ENCODE measurements at places on chromosomes 12 and 14.

DNA sequence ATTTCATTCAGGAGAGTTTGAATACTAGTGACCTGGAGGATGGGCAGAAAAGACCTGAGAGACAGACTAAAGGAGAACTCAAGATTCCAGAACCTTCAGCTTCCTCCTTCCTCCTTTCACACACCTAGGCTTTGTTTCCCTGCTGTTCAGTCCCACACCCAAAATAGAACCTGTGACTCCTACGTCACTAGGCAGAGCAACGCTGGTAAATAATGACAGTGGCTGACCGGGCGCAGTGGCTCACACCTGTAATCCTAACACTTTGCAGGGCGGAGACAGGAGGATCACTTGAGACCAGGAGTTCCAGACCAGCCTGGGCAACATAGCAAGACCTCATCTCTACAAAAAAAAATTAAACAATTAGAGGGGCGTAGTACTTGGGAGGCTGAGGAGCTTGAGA lies 166.4 kb upstream of the FKBP4 start:
- no peak for DNase-seq

- no peak for DNase-seq
Measured at GRCh38 chr12:98345308-98345876, 170.0 kb upstream of the TMPO start.

GRCh38 chr14:72709916-72710611 lies 183.8 kb downstream of the DPF3 start:
- DNase-seq = no peak

DNA sequence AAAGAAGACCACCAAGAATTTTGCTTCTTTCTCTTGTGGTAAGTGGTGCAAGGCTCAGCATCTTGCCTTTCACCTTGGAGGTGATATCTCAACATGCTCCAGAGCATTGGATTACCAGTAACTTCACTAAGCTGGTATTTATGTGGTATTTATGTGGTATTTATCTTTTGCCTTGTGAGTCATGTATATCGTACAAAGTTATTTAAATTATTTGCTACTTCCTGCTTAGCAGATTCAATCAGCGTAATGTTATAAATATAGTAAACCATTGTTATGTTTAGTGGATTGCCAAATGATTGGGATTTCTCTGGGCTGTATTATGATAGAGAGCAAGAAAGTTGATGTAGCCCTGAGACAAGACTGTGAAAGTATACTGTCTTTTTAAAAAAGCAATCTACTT lies 366.4 kb downstream of the IPO8 start:
- DNase-seq = peak; percentile 17

GRCh38 chr12:68364328-68364727 lies 32.2 kb upstream of the MDM1 start:
- DNase-seq = no peak

DNA sequence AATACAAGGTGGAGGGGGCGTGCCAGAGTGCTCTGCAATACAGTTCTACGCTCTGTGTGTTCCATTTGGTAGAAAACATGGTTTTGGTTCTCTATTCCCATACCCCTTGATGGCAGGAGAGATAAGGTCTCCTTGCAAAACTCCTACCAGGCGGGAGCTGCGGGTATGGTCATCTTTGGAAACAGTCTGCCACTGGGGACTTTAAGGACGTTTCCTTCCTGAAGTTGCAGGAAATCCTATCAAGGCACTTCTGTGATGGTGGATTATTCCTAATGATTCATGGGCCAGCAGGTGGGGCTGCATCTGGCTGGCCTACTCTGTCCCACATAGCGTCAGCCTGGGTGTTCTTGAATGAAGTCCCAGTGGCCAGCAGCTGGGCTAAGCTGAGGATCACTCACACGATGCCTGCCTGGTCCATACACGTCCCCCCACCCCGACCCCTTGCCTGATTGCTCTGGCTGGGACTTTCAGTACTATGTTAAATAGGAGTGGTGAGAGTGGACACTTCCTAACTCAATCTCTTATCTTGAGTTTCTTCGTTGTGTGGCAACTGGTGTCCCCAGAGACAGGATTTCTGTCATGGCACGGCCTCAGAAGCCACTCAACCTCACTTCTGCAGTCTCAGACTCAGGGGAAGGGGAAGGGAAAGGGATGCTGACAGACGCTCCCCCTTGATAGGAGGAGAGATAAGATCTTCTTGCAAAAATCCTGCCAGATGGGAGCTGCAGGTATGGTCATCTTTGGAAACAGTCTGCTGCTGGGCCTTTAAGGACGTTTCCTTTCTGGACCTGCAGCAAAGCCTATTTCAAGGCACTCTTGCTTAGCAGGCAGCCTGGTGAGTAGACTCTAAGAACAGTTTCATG lies 61.0 kb upstream of the FKBP4 start:
- DNase-seq = no peak

DNA sequence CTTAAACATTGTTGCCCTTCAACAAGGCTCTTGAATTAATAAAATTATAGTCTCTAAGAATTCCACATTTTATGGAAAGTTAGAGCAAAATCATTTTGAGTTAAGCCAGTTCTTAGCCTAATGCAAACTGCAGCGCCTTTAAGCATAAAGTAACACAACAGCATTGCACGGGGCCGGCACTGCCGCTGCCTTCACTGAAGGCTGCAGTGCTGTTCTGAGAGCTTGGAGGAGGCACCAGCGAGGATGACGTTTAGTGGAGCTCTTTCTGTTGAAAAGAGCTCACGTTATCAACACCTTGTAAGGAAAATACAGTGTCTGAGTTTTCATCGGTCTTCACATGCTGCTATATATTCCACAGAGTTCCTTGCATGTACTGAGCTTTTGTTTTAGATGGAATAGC lies 38.3 kb upstream of the DYNC1H1 start:
- no peak for DNase-seq

DNA sequence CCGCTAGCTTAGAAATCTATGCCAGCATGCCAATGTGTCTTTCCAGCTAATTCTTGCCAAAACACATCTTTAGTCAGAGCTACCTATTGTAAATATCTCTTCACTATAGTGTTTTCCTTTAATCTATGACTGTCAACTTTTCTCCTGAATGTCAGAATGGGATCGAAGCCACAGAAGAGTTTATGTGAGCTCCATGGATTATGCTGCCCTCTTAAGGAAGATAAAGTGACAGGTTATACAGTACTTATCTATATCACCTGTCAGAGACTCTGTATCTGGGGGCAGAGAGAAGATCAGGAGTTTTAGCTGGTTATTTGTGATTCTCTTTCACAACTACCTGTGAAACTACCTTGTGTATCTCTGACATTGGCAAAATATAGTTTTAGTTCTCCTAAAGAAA lies 204.3 kb upstream of the SEL1L start:
- no peak for DNase-seq

DNA sequence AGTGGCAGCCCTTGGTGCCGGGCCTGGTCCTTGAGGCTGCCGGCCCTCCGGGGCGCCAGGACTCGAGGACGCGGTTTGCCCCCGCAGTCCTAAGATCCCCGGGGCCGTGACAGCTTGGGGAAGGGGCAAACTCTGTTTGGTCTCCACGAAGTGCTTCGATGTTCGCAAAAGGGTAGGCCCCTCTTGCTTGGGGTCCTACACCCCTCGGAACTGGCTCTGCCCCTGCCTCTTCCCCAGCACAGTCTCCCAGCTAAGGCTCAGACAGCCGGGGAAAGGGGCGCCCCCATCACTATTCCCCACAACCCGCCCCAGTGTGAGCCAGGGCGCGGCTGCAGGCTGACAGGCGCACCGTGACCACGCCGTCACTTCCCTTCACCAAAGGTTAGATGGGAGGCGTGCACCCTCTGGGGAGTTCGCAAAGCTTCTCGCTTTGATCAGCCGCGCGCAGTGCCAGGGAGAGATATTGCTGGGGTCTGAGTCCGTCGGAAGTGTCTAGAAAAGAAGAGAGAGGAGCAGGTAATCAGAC lies 7.2 kb upstream of the OTX2 start:
- no peak for DNase-seq

DNA sequence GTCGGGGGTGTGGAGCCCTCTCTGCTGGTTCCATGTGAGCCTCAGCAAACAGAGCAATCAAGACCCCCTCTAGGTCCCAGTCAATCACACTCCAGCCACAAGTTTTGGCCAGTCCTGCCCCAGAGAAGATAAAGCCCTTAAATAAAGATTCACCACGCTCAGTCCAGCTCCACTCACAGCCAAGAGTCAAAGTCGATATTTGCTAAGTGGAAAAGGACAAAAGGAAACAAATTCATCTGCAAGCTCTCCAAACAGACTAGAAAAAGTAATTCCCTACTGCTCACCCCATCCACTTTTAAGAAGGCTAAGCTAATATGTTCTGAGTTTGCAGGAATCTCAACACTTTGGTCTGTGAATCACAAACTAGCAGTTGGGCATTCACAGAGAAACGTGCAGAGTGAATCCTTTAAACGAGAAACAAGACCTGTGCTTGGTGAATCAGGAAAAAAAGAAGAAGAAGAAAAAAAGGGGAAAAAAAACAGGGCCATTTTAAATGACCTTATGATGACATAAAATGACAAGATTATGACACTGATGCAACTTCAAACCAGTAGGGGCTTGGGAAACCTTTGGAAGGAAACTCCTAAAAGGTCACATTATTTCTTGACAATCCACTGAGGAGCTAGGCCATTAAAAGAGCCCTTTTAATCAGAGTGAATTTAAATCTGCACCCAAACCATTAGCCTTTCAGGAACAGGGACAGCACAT lies 41.8 kb upstream of the FOXN3 start:
- no peak for DNase-seq

DNA sequence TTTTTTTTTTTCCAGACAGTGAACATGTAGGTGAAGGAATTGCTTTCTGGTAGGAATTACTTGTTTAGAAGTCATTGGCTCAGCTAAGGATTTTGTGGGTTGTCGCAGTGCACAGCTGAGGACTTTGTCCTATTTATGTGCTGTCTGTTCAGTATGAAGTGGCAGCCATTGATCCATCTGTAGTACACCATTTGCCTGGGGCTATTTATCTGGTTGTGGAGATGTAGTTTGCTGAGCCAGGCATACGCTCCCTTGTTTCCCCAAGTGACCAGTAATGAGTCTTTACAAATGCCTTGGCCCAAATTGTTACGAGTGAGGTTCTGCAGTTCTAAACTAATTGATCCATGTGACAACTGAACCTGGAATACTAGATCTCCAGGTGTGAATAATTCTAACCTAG lies 140.1 kb downstream of the NRXN3 start:
- no peak for DNase-seq

GRCh38 chr12:111321317-111321716 lies 47.6 kb downstream of the PHETA1 start:
- no peak for DNase-seq

DNA sequence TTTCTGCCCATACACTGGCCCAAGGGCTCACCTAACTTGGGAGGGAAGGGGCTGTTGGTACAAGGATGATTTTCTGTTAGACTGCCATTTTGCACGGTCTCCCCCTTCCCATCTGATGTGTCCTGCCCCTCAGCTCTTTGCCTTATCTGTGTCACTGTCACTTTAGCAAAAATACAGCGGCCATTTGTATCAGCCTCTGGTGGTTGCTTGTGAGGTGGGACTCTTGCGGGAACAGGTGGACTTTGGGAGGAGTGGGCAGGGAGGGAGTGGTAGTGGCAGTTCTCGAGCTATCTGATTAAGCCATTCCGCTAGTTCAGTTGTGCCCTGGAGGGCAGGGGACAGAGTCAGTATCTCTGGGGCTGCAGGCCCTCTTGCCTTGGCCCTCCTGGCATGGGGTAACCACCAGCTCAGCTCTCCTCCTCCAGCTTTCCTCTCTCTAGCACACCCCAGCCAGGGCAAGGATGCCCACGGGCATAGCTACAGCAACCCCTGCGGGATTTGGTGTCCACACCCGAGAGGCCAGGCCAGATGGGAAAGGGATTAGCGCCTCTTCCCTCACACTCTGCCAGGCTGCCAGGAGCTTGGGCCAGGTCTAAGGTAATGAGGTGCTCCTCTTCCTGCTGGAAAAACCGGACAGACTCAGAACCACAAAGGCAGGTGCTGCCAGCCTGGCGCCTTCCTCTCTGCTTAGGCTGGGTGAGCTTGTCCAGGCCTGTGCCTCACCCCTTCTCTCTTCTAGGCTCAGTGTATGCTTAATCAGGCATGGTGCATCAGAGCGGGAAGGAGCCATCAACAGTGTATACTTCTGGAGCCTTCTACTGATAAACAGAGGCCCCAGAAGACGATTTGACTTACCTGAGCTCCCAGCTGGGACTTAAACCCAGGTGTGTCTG lies 8.7 kb downstream of the SLC48A1 start:
- DNase-seq = no peak

DNA sequence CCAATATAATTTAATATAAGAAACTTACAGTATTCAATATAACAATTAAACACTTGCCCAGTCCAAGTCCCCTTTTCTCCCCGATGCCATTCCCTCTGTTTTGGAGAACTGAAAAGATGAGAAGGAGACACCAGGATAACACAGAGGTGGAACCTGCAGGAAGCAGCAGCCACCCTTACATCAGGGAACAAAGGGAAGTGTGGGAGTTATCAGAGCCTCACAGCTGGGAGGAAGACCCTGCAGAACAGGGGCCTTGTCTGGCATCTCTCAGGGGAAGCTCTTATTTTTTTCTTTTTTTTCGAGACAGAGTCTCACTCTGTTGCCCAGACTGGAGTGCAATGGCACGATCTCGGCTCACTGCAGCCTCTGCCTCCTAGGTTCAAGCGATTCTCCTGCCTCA lies 52.6 kb downstream of the CALM1 start:
- no peak for DNase-seq

GRCh38 chr12:98151105-98151590 lies 364.2 kb upstream of the TMPO start:
- DNase-seq = no peak

DNA sequence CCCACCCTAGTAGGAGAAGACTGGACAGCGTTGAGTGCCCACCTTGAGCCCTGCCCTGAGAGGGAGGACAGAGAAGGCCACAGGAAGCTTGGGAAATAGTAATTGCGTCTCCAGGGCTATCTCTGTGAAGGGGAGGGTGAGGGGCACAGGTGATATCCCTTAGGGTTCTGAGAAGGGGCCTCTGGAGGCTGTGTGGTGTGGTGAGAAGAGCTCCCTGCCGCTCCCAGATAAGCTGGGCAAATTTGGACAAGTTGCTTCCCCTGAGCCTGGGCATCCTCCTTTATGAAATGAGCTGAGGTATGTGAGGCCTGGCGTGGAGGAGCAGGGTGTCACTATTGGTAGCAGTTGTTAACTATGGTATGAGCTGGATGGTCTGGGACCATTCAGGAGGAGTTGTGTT lies 23.5 kb upstream of the LRP1-AS start:
- DNase-seq = no peak
